ENCODE measurements at places on chromosomes 7 and 10.
A peak's percentile ranks its signal among the peaks of the same experiment; 100 is the strongest.

GRCh38 chr10:78314651-78315050 is 281.0 kb downstream of the RPS24 start:
- no peak for DNase-seq

GRCh38 chr10:35369049-35369611 is 32.8 kb downstream of the CCNY start:
- DNase-seq: no peak

DNA sequence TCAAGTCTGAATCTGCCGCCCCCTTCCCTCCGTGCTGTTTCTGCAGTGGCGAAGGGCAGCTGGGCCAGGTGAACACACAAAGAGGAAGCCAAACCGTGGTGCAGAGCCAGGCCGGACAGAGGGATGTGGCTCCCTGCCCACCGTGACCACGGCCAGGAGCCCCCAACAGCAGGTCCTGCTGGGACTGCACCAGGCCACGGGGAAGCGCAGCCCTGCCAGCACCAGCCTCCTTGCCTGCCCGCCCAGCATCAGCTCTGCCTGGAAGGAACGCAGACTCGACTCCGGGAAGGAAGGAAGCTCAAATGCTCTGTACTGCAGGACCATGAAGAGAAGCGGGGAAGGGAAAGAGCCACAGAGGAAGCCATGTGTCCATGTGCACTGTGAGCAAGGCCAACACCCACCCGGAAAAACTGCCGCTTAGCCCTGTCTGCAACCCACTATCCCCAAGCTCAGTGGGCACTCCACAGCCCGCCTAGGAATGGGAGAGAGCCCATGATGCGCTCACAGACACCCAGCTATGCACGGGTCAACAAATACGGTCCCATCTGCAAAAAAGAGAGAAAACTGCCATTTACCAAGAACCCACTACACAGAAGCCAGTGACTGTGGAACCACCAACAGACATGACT is 19.0 kb downstream of the GPER1 start:
- DNase-seq: no peak

- DNase-seq: no peak
Measured at GRCh38 chr10:127196282-127197153, at the start of gene INSYN2A. Gene INSYN2A, minus strand, starts transcription at chr10:127196591. Its CDS starts 20,196 bp downstream, at chr10:127176395.

DNA sequence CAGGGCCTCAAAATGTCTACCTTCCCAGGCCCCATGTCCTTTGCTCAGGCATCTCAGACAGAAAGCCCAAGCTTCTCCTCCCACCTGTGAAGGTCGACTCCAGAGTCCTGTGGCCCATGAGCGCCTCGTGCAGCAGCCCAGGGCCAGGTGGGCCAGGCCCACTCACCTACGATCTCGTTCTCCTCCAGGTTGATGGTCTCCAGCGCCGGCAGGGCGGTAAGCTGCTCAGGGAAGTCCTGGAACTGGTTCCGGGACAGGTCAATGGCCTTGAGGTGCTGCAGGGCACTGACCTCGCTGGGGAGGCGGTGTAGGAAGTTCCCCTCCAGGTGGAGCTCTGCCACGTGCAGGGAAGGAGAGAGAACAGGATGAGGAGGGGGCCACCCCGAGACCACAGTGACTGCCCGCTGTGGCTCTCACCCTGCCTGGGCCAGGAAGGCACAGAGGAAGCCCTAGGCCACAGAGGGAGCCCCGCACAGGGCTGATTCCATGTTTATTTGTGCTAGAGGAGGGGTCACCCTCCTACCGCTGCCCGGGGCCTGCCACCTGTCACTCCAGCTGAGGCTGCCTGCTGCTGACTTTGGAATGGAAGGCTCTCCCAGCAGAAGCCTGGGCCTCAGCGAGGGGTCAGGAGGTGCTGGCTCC is 40.0 kb upstream of the NPFFR1 start:
- no peak for DNase-seq

DNA sequence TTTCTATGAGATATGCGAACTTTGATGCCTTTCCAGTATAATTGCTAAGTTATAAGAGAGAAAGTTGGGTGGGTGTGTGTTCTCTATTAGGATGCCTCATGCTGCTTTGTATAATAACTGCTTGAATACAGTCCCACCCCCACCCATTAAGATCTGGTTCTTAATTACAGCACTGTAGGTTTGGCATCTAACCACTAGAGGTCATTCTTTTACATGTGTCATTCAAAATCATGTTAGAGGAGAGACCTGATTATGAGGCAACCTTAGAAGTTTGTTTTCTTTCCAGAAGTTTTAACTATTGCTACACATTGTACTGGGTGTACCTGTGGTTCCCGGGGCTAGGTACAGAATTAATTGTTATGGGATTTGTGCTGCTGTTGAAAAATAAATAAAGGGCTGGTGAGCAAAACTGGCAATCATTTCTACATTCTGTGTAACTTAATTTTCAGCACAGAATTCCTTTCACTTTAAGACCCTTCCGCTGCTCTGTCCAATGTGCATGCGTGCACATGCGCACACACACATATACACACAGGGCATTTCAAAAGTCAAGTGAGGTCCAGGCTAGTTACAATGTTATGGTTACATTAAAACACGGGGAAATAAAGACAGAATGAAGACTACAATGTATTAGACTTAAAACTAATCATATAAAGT is 1156.3 kb downstream of the SORCS3 start:
- DNase-seq: no peak

- no peak for DNase-seq
Measured at GRCh38 chr10:89074120-89074519, 83.5 kb downstream of the FAS start.

- no peak for DNase-seq
Measured at GRCh38 chr10:62250594-62251198, 17.9 kb downstream of the RTKN2 start.

- DNase-seq: no peak
Measured at GRCh38 chr10:101829561-101830315, 11.5 kb upstream of the OGA start.

- DNase-seq: no peak
Measured at GRCh38 chr7:131726686-131727085, 170.3 kb upstream of the PODXL start.

- no peak for DNase-seq
Measured at GRCh38 chr7:7577888-7578287, 11.2 kb downstream of the MIOS start.

DNA sequence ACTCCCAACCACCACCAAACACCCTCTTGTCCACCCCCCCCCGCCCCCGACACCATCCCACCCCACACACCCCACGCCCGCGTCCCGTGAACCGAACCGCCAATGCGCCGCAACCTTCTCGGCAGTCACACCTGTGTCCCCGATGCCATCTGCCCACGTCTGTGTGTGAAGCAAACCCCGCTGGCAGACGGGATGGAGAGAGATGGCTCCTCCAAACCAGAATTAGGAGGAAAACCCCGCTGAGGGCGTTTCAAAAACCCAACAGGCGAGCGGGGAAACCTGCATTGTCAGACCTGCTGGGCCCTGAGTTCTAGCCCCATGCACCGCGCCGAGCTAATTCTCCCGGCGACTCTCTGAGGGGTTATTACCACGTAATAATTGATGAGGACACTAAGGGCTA is 28.6 kb upstream of the KCNK18 start:
- no peak for DNase-seq

- no peak for DNase-seq
Measured at GRCh38 chr10:107444443-107444842, 279.9 kb upstream of the SORCS1 start.

DNA sequence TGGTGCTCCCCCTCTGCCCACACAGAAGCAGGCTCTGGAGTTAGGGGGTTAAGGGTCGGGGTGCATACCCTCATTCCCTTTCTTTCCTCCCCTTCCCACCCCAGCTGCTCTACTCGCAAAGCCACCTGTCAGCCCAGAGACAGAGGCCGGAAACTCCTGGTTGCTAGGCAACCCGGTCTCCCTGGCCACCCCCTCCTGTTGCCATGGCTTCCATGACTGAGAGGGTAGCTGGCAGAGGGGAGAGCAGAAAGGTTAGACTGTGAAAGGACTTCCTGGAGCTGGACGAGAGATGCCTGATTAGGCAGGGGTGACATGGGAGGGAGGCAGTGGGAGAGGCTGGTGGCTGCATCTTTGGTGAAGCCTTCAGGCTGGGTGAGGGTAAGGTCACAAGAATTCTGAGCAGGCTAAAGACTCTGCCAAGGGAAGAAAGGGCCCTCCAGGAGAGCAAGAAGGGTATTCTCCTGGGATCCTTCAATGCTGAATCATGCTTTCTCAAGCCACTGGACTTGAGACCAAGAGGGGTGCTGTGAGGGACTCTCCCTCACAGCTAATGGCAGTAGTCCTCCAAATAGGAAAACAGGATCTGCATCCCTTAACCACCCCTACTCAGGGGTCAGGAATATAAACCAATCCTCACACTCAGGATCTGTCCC is 5.4 kb downstream of the PSD start:
- peak; percentile 72 for DNase-seq

- DNase-seq: no peak
Measured at GRCh38 chr10:52314822-52315552, 906 bp downstream of the DKK1 start.
